Upper lobe of right lung (tissue), 1 donor: ENCODE measurements at places on chromosomes 7 and 10. TPM values are rescaled to one million over a fixed set of nuclear protein-coding genes. Genes with fewer than 3 reads are reported as not detected.

TRIM50 gene
- total RNA-seq = 0.20 TPM

MCM10 gene
- 0.78 TPM for total RNA-seq

ADRB1 gene
- 18.6 TPM for total RNA-seq

RET gene
- 1.0 TPM for total RNA-seq

TMEM229A gene
- not detected for total RNA-seq

RBP3 gene
- not detected for total RNA-seq

SEMA3D gene
- 13.6 TPM for total RNA-seq

RASA4B gene
- 30.0 TPM for total RNA-seq

PON1 gene
- 0.49 TPM for total RNA-seq

OR13A1 gene
- total RNA-seq = not detected

PAPOLB gene
- total RNA-seq = 0.38 TPM

GRCh38 chr7:151148319-151149259 lies 18.9 kb downstream of the GBX1 start:
- DNase-seq = no peak
- no peaks in the 10 kb centered on the region for H3K4me1 ChIP-seq
- peaks cover 13% of the 10 kb centered on the region for H3K36me3 ChIP-seq
- no peak overlapping the region for H3K4me3 ChIP-seq
- peaks cover 30% of the 10 kb centered on the region for H3K27me3 ChIP-seq

GRCh38 chr10:108755646-108756045 lies 1167.7 kb downstream of the XPNPEP1 start:
- no peaks in the 10 kb centered on the region for H3K36me3 ChIP-seq
- H3K27me3 ChIP-seq = no peaks in the 10 kb centered on the region
- no peak overlapping the region for H3K27ac ChIP-seq
- DNase-seq = no peak

GRCh38 chr7:45075871-45076796 lies 12.6 kb downstream of the NACAD start:
- no peaks in the 10 kb centered on the region for H3K4me1 ChIP-seq
- no peaks in the 10 kb centered on the region for H3K27me3 ChIP-seq
- peaks cover 61% of the 10 kb centered on the region for H3K36me3 ChIP-seq
- no peak overlapping the region for H3K4me3 ChIP-seq

DNA sequence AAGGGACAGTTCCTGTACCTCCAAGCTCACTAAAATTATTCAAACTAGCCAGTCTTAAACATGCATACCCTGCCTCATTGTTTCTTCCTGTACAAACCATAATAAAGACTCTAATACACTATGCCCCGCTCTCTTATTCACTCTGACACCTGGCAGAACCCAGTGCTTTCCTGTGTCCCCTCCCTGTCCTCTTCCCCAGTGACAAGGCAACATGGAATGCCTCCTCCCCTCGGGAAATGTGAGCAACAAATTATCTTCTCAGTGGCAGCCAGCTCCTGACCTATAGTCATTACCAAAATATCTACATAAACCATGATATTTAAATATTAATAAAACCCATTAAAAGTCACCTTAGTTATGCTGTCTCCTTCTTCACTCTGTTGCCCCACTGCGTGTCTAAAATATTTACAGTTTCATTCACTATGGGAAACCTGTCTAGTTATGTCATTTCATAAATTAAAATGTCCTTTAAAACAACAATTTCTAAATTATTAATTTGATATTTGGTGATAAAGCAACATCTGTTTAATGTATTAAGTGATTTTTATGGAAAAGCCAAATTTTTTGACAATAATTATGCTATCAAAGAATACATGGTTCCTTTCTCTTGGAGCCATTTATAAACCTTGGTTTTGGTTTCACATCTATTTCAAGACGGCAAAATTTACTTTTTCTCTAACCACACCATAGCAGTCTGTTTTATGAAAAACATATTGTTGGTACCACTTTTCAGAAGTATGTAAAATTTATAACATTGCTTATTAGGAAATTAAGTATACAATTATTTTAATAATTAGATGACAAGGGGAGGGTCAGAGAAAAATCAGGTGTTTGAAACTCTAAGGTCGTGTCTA lies 1355.2 kb downstream of the XPNPEP1 start:
- H3K27me3 ChIP-seq = no peaks in the 10 kb centered on the region
- DNase-seq = no peak
- no peaks in the 10 kb centered on the region for H3K4me1 ChIP-seq
- no peak overlapping the region for H3K4me3 ChIP-seq
- no peak overlapping the region for H3K27ac ChIP-seq

DNA sequence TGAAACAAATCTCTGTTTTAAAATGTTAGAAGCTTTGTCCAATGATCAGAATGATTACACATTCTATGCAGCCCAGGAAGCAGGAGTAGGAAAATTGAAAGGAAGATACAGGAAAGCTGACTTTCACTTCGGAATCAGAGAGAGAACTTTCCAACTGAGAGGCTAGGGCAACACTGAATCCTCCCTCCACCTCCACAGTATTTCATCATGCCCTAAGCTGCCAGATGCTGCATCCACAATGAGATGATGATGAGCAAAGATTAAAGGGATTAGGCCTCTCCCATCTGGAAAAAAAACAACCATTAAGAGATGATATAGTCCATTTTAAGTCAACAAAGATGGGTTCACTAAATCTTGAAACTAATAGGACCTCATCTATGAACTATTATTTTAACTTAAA lies 215.6 kb downstream of the GPR37 start:
- no peak overlapping the region for H3K4me3 ChIP-seq
- no peak for DNase-seq
- H3K27ac ChIP-seq = no peak overlapping the region

DNA sequence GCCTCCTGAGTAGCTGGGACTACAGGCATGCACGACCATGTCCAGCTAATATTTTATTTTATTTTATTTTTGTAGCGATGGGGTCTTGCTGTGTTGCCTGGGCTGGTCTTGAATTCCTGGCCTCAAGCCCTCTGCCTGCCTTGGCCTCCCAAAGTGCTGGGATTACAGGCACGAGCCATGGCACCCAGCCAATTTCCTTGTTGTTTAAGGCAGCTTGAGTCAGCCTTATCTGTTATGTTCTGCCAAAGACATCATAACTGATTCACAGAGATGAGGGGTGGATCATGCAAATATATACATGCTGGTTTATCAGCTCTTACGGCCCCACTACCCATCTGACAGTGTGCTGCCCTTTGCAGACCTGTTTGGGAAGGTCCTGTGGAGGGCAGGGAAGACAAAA lies 826.7 kb downstream of the TYW1 start:
- DNase-seq = no peak
- no peaks in the 10 kb centered on the region for H3K4me1 ChIP-seq
- H3K4me3 ChIP-seq = no peak overlapping the region
- H3K27me3 ChIP-seq = no peaks in the 10 kb centered on the region
- H3K36me3 ChIP-seq = no peaks in the 10 kb centered on the region
- no peak overlapping the region for H3K27ac ChIP-seq

- no peaks in the 10 kb centered on the region for H3K36me3 ChIP-seq
- H3K27me3 ChIP-seq = no peaks in the 10 kb centered on the region
These were observed 77.0 kb downstream of the POU6F2 start for GRCh38 chr7:39054731-39055130.

GRCh38 chr7:87000344-87000743 lies 59.1 kb downstream of the ELAPOR2 start:
- no peaks in the 10 kb centered on the region for H3K27me3 ChIP-seq
- no peaks in the 10 kb centered on the region for H3K36me3 ChIP-seq
- DNase-seq = no peak

DNA sequence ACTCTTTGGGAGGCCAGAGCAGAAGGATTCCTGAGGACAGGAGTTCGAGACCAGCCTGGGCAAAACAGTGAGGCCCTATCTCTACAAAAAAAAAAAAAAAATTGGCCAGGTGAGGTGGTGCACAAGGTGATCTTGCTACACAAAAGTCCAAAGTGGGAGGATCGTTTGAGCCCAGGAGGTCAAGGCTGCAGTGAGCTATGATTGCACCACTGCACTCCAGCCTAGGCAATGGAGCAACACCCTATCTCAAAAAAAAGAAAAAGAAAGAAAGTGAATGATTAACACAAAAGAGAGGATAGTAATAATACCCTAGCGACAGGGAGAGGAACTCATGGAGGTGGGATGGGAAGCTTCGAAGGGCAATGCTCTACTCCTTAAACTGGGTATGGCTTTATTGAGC lies 30.4 kb downstream of the TMEM176B start:
- H3K27ac ChIP-seq = no peak overlapping the region
- H3K27me3 ChIP-seq = no peaks in the 10 kb centered on the region

GRCh38 chr10:114491933-114492332 lies 87.6 kb upstream of the AFAP1L2 start:
- H3K4me3 ChIP-seq = no peak overlapping the region
- H3K4me1 ChIP-seq = peaks cover 6% of the 10 kb centered on the region
- H3K36me3 ChIP-seq = peaks cover 12% of the 10 kb centered on the region
- H3K27me3 ChIP-seq = no peaks in the 10 kb centered on the region

DNA sequence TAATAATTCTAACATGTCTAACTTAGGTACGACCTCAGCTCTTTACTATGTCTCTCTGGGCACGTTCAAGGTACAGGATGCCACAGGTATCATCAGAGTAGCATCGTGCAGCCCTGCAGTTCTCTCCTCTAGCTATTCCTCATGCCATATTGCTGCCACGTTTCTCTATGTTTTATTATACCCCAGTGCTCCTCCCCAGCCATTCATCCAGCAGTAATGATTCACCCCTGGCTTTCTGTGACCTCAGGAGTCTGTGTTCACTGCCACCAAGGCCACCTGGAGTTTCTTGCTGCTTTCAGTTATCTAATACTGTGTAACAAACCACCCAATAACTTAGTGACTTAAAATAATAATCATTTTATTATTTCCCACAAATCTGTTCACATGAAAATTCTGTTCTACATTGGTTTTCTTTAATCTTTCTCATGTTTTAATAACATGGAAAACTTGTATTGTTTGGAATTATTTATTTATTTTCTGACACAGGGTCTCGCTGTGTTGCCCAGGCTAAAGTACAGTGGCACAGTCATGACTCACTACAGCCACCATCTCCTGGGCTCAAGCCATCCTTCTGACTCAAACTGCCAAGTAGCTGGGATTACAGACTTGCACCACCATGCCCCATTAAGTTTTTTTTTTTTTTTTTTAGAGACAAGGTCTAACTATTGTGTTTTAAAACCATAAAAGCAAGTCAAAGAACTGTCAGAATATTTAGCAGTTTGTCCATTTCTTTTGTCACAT lies 21.8 kb downstream of the REEP3 start:
- no peak overlapping the region for H3K27ac ChIP-seq
- no peaks in the 10 kb centered on the region for H3K27me3 ChIP-seq
- H3K36me3 ChIP-seq = no peaks in the 10 kb centered on the region
- DNase-seq = no peak

DNA sequence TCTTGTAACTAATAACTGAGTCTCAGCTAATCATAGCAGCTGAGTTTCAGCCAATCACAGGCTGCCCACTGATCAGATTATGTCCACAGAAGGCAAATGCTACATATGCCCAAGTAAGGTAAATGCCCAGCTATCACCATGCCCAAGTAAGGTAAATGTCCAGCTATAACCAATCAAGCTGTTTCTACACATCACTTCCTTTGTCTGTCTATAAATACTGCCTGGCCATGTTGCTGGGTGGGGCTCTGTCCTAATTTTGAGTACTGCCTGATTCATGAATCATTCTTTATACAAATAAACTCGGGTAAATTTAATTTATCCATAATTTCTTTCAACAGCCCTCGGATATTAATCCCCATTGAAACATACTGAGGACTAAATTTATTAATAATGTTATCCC lies 312.4 kb downstream of the CACNA2D1 start:
- H3K36me3 ChIP-seq = no peaks in the 10 kb centered on the region
- H3K4me1 ChIP-seq = no peaks in the 10 kb centered on the region
- no peak overlapping the region for H3K4me3 ChIP-seq
- H3K27me3 ChIP-seq = no peaks in the 10 kb centered on the region
- no peak for DNase-seq

- no peak overlapping the region for H3K4me3 ChIP-seq
- H3K4me1 ChIP-seq = no peaks in the 10 kb centered on the region
- no peaks in the 10 kb centered on the region for H3K36me3 ChIP-seq
- no peak overlapping the region for H3K27ac ChIP-seq
- no peak for DNase-seq
These were observed 104.7 kb upstream of the PCGF5 start for GRCh38 chr10:91115618-91116390.

DNA sequence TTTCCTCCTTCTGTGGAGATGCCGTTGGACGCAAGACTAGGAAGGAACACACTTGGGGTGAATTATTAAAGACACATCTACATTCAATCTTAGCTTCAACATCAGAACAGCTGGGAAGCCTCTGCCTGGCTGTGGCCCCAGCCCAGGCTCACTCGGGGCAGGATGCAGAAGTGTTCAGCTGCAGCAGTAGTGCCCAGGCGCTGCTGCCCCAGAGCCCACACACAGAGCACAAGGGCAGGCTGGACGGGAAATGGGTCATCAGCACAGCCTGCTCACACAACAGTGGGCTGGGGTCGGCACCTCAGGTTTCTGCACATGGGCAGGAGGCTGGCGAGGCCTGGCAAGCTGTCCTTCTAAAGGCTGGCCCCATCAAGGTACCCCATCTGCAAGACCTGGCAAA lies 42.5 kb downstream of the NOD1 start:
- no peak for DNase-seq
- no peaks in the 10 kb centered on the region for H3K27me3 ChIP-seq
- peaks cover 41% of the 10 kb centered on the region for H3K4me1 ChIP-seq

GRCh38 chr7:738723-739454 lies 11.8 kb upstream of the PRKAR1B start:
- peak; percentile 55 for DNase-seq
- H3K36me3 ChIP-seq = peaks cover 26% of the 10 kb centered on the region
- no peaks in the 10 kb centered on the region for H3K4me1 ChIP-seq
- no peak overlapping the region for H3K27ac ChIP-seq
- H3K4me3 ChIP-seq = no peak overlapping the region

DNA sequence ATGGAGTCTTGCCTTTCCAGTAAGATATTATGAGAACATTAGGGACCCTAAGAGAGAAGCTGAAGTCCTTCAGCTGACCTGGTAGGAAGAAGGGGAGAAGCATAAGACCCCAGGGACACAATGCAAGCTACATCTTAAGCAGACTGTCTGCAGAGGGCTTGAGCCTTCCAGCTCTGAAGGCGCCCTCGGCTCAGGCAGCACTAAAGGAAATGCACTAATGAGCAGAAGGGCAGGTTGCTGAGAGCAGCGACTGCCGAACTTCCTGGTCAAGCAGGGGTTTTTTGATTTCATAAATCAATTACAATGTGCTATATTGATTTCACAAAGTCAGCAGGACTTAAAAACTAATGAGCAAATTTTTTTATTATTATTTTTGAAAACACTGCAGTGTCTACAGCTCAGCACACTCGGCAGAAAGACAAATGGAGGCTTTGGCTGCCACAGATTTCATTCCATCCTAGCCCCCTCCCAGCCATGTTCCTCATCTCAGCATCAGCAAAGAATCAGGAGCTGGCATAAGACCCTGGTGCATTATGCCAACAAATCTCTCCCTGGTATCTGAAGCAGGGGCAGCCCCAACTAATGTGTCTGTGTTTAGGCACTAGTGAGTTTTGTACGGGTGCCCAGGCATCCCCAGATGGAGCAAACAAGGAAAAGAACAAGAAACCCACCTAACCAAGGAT lies 57.1 kb downstream of the LRRTM3 start:
- DNase-seq = no peak
- no peaks in the 10 kb centered on the region for H3K36me3 ChIP-seq
- H3K27ac ChIP-seq = no peak overlapping the region
- no peak overlapping the region for H3K4me3 ChIP-seq
- H3K4me1 ChIP-seq = no peaks in the 10 kb centered on the region

- H3K27ac ChIP-seq = peak overlapping the region; percentile 42
- no peak overlapping the region for H3K4me3 ChIP-seq
- DNase-seq = no peak
- H3K27me3 ChIP-seq = no peaks in the 10 kb centered on the region
These were observed 7.4 kb upstream of the RRP12 start for GRCh38 chr10:97408496-97408992.

GRCh38 chr10:28774051-28774995 lies 97.0 kb downstream of the BAMBI start:
- H3K27ac ChIP-seq = no peak overlapping the region
- H3K36me3 ChIP-seq = no peaks in the 10 kb centered on the region
- DNase-seq = no peak
- H3K4me1 ChIP-seq = peaks cover 3% of the 10 kb centered on the region
